Osteoblast (primary cell): ENCODE measurements at places on chromosomes 12 and 14. TPM values are rescaled to one million over a fixed set of nuclear protein-coding genes. Genes with fewer than 3 reads are reported as not detected.

Gene TUNAR
- total RNA-seq, result not detected in 2 replicates

Gene C14orf180
- total RNA-seq, result not detected in 2 replicates

Gene B4GALNT3
- 0.29 and 0.36 TPM in 2 replicates for total RNA-seq

Gene AMIGO2
- 5.6 and 8.0 TPM in 2 replicates for total RNA-seq

Gene POTEM
- not detected in 2 replicates for total RNA-seq

Gene RTL1
- not detected in 2 replicates for total RNA-seq

Gene USP15
- total RNA-seq, result 51.4 and 53.9 TPM in 2 replicates

Gene KRT72
- total RNA-seq, result not detected in 2 replicates

Gene DTX1
- total RNA-seq, result under 0.01 TPM in 2 replicates

Gene MORN3
- total RNA-seq, result 0.88 and 1.4 TPM in 2 replicates

Gene DPPA3
- not detected in 2 replicates for total RNA-seq

Gene KCNC2
- not detected in 2 replicates for total RNA-seq

Gene PTGDR
- total RNA-seq, result 1.4 and 1.5 TPM in 2 replicates

Gene HOXC10
- 9.7 and 11.2 TPM in 2 replicates for total RNA-seq

Gene CABP1
- total RNA-seq, result not detected in 2 replicates

Gene TAS2R31
- 7.2 and 9.7 TPM in 2 replicates for total RNA-seq

Gene SDR9C7
- total RNA-seq, result not detected in 2 replicates
